ENCODE measurements at places on chromosomes 5 and 9. TPM values are rescaled to one million over a fixed set of nuclear protein-coding genes. Genes with fewer than 3 reads are reported as not detected.
A peak's percentile ranks its signal among the peaks of the same experiment; 100 is the strongest.

DNA sequence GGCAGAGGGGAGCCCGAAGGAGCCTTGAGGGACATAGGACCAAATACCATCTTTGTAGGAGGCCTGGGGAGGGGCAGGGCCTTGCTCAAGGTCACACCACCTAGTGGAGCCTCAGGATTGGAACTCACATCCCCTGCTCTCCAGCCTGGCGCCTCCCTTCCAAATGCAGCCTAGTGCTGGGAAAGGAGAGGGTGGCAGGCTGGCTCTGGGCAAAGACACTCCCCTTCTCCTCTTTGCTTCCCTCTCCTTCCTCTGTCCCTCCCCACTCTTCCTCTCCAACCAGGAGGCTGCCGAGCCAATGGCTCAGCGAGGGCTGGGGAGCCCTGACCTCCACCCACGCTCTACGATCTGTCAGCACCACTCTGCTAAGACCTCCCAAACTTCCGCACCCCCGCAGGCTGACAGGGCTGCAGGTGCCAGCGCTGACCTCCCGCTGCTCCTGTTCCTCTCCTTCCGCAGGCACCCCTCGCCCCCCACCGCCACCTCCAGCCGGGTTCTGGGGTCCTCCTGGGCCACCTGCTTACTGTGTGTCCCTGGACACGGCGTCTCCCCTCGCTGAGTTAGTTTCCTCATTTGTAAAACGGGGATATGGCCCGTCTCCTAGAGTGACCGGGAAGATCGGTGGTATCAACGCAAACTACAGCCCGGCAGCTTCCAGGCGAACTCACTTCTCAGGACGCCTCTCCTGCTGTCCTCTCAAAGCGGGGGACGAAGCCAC, 52.9 kb downstream of the C9orf50 start:
- peaks cover 18% of the 10 kb centered on the region for H3K4me1 ChIP-seq
- H3K4me3 ChIP-seq = peak overlapping the region; percentile 19
- H3K36me3 ChIP-seq = no peaks in the 10 kb centered on the region
- H3K27ac ChIP-seq = no peak overlapping the region
- peak; percentile 42 for DNase-seq
- no peaks in the 10 kb centered on the region for H3K27me3 ChIP-seq

POMT1 gene
- 24.9 TPM for total RNA-seq

GAPT gene
- 4.0 TPM for total RNA-seq

DNA sequence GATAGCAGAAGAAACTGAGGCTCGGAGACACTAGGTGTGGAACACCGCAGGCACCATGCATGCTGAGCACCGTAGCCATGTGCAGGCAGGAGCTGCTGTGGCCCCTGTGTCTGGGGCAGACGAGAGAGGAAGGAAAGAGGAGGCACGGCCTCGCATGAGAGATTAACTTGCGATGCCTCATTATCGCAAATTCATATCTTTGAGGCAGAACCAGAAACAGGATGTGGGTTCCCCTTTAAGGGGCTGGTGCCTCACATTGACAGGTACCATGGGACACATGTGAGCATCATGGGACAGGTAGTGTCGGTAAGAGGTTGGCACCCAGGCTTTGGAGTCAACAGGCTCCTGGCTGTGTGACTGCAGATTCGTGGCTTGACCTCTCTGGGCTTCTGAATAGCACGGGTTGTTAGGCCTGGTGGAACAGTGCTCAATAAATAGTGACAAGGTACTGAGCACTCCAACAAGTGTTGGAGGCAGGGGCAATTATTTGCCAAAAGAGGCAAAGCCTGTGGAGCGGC, 40.8 kb downstream of the NAIF1 start:
- no peaks in the 10 kb centered on the region for H3K36me3 ChIP-seq
- no peaks in the 10 kb centered on the region for H3K4me1 ChIP-seq
- H3K27ac ChIP-seq = peak overlapping the region; percentile 65
- no peaks in the 10 kb centered on the region for H3K27me3 ChIP-seq
- no peak for DNase-seq

- peak; percentile 29 for DNase-seq
- H3K27ac ChIP-seq = peak overlapping the region; percentile 49
- no peak overlapping the region for H3K4me3 ChIP-seq
Measured at GRCh38 chr9:114385397-114386181, 2.2 kb downstream of the AKNA start.

DNA sequence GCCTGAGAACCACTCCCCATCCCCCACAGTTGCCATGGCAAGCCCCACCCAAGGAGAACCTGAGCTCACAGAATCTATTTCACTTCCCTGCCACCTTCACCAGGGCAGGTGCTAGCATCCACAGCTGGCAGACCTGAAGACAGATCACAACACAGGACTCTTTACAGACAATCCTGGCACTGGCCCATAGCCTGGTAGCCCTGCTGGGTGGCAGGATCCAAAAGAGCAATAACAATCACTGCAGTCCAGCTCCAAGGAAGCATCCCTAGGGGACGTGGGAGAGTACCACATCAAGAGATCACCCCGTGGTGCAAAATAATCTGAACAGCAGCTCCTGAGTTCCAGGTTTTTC, 463.2 kb upstream of the PIK3R1 start:
- H3K27me3 ChIP-seq = no peaks in the 10 kb centered on the region
- no peak overlapping the region for H3K27ac ChIP-seq
- no peak for DNase-seq
- H3K4me3 ChIP-seq = no peak overlapping the region

DNA sequence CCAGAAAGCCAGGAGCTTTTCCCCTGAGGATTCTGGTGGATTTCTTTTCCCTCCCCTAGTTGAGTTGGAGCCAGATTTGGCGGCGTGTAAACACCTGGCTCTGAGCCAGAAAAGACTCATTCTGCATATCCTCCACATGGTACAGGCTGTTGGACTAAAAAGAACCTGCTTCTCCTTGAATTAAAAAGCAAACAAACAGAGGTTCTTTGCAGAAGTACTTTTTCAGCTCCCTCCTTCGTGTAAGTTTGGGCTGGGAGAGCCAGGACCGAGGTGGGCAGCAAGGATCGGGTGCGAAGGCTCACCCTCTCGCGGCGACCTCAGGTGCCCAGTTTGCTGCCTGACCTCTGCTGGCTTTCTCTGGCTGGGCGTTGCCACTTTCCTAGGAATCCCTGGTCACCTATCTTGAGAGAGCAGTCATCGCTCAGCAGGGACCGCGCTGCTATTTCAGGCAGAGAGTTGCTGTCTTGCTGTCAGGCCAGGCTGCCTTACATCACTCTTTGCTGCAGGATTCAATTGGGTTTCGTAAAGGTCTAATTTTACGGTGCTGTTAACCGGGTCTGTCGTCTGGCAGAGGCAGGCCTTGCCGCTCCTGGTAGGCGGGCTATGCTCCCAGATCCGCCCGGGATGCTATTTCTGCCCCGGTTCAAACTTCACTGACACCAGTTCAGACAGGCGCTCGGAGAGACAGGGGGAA, 3.2 kb downstream of the PAPPA start:
- H3K4me1 ChIP-seq = peaks cover 15% of the 10 kb centered on the region
- H3K36me3 ChIP-seq = no peaks in the 10 kb centered on the region
- peak; percentile 93 for DNase-seq
- peaks cover 14% of the 10 kb centered on the region for H3K27me3 ChIP-seq
- H3K27ac ChIP-seq = peak overlapping the region; percentile 68
- H3K4me3 ChIP-seq = no peak overlapping the region

AFAP1L1 gene
- 22.8 TPM for total RNA-seq

PDZD2 gene
- 56.3 TPM for total RNA-seq

- no peak overlapping the region for H3K4me3 ChIP-seq
- no peak overlapping the region for H3K27ac ChIP-seq
- DNase-seq = no peak
- H3K4me1 ChIP-seq = peaks cover 2% of the 10 kb centered on the region
- no peaks in the 10 kb centered on the region for H3K36me3 ChIP-seq
Measured at GRCh38 chr9:124228516-124228915, 29.2 kb upstream of the NEK6 start.

DNA sequence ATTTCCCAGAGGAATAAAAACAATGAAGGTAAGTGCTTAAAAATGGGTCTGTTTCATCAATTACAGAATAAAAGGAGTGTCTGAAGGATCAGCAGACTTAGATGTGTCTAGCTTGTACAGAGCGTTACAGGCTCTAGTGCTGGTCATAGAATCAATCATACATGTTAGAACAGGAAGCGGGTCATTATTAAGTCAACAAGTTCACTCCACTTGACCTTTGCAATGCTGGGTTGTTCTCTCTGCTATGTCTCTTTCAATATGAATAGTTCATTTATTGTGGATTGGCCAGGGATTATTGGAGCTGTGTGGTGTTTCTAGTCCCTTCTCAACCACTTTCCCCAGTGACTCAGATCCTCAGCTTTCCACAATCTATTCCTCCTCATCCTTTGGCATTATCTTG, 20.7 kb upstream of the EGFLAM start:
- H3K4me1 ChIP-seq = peaks cover 5% of the 10 kb centered on the region
- H3K4me3 ChIP-seq = no peak overlapping the region
- no peak overlapping the region for H3K27ac ChIP-seq
- H3K27me3 ChIP-seq = no peaks in the 10 kb centered on the region
- H3K36me3 ChIP-seq = no peaks in the 10 kb centered on the region

- no peaks in the 10 kb centered on the region for H3K4me1 ChIP-seq
- no peaks in the 10 kb centered on the region for H3K27me3 ChIP-seq
- no peaks in the 10 kb centered on the region for H3K36me3 ChIP-seq
- no peak overlapping the region for H3K27ac ChIP-seq
- H3K4me3 ChIP-seq = no peak overlapping the region
Measured at GRCh38 chr9:98504298-98505282, 204.1 kb downstream of the GABBR2 start.

FOXD4L5 gene
- 0.25 TPM for total RNA-seq

PTGER4 gene
- total RNA-seq = 33.6 TPM

DNA sequence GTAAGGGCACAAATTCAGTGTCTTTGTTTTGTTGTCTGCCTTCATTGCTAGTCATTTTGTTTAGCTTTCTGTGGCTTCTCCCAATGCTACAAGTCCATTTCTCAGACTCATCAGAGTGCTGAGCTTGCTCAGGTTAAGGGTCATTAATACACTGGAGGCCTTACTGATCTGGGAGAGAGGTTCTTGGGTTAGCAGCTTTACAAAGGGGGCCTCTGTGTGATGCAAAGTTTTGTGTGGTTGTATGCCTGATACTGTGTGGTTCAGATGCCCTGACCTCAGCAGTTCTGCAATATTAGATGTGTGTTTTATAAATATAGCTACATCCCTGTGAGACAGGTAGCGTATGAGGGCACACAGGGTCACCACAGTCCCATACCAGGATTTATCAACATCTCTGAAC, 34.8 kb upstream of the SMARCA2 start:
- no peak for DNase-seq
- no peaks in the 10 kb centered on the region for H3K4me1 ChIP-seq
- H3K4me3 ChIP-seq = no peak overlapping the region
- H3K36me3 ChIP-seq = no peaks in the 10 kb centered on the region
- H3K27me3 ChIP-seq = no peaks in the 10 kb centered on the region

ANKS6 gene
- 35.5 TPM for total RNA-seq

DNA sequence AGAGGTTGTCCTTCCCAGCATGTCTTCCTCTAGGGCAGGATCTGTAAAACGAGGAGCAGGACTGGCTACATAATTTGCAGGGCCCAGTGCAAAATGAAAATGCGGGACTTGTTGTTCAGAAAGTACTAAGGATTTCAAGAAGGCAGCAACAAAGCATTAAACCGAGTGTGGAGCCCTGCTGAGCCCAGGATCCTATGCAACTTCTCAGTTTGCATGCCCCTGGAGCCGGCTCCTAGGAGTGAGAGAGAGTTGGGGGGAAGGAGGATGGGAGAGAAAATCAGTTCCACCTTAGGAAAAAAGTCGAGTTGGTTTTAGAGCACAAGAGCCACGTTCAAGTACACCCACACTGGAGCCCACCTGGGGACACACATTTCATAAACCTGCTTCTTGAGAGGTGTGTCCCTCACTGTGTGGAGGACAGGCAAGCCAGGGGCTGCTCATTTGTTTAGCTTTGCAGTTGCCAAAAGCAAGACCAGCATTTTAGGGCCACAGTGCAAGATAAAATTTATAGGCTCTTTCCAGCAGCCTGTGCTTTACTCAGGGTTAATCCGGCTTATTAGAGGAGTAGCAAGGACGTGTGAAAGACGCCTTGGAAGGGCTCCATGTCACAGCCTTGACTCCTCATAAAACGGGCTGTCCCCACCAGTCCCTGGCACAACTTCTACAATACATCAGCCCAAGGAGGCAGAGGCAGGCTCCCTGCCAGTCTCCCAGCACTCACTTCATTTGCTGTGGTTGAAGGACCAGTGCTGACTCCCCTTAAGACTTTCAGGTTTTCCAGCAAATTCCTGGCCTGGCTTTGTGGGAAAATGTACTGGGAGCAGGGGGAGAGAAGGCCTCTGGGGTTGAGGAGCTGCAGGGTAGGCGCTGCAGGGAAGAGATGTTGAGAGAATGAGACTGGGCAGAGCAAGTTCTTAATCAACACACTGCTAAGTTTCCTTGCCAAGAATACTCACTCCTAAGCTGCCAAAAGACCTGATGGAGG, 159.7 kb upstream of the SEMA6A start:
- peaks cover 7% of the 10 kb centered on the region for H3K4me1 ChIP-seq
- H3K27ac ChIP-seq = no peak overlapping the region
- H3K27me3 ChIP-seq = no peaks in the 10 kb centered on the region
- DNase-seq = peak; percentile 96
